ENCODE measurements at places on chromosomes 16 and 17.

DNA sequence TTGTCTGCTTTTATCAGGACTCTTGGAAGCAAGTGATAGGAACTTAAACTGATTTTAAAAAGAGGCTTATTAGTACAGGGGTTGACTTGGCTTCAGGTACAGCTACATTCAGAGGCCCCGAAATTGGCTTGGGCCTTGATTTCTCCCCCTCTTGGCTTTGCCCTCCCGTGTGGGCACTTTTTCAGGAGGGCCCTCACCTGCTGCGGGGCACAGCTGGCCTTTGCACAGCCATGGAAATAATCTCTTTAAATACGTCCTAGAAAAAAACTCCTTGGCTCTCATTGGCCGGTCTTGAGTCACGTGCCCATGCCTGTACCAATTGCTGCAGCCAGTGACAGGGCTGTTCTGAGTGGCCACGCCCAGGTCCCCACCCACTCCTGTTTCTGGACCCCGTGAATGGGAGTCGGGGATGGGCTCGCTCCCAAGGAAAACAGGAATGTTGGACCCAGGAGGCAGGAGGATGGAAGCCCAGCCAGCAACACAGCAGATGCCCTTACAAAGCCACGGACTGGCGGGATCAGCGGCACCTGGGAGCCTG, 15.0 kb downstream of the CA5A start:
- no peak for DNase-seq

DNA sequence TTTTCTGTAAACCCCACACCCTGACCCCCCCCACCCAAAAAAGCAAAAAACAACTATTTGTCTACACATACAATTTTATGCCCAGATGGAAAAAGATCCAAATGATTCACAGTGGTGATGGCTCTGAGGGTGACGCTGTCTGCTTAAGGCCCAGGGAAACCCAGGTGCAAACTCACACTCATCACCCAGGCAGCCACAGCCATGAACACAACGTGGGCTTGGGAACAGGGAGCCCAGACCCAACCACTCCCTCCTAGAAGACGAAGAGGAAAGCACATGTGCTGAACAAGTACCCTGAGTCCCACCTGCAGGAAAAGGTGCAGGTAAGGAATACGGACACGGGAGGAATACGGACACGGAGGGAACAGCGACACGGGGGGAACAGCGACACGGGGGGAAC, 5.4 kb downstream of the HBQ1 start:
- DNase-seq: no peak

GRCh38 chr16:29644973-29645693, 17.9 kb upstream of the SPN start:
- DNase-seq: no peak

GRCh38 chr17:67246653-67247415, 1.8 kb upstream of the HELZ start:
- peak; percentile 37 for DNase-seq

All from erythroblast (primary cell).